Heart right ventricle (tissue), 16 donors: ENCODE measurements at places on chromosomes 2 and 18.

DNA sequence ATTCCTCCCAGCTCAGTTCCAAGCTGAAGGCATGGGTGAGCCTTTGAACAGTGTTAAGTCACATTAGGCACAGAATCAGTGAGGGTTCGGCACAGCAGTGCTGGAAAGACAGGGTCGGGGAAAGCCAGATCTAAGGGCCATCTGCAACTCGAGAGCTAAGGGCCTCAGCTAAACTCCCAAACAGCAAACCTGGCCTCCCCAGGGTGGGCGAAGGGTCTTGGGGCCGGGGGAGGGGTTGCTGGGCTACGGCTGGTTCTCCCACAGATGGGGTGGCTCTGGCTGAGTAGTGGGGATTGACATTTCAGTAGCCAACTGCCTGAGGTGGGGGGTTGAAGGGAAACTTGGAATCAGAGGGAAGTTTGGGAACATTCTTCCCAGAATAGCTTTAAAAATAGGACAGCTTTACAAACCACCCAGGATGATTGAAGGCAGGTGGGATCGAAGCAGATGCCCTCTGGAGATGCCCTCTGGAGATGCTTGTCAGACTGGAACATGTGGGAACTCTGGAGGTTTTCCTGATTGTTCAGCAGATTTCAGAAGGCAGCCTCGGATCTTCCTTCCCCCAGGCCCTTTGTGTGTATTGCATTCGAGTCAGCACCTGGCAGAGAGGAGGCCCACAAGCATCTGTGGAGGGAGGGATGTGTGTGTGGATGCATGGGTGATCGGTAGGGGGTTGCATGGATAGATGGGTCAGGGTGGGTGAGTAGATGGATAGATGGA lies 156.4 kb downstream of the SMAD7 start:
- no peak for DNase-seq

DNA sequence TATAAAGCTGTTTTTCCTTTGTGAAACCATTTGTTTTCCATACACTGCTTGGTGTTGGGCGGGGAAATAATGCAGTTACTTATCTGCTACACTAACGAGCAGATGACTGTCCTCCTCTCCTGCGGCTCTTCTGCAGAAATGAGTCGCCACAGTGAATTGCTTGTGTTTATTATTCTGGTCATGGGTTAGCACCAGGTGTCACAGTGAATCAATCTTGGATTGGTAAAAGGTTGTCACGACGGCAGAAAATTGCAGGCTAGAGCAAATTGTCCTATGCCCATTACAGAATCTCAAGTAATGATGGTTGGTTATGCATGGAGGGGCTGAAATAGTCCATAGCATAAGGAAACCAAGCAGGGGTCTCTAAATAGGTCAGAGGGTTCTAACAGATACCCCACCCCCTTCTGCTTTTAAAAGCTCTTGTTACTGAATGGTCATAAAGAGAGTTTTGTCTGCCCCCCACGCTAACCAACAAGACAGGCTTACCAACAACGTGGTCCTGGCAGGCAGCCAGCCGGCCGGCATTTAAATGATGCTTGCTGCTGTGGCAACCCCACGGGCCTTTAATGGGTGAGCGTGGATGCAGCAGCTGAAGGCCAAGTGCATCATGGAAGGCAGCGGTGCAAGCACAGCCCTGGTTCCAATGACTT lies 29.5 kb downstream of the RAB31 start:
- no peak for DNase-seq

GRCh38 chr18:54852780-54853675 lies 24.8 kb downstream of the RAB27B start:
- no peak for DNase-seq

DNA sequence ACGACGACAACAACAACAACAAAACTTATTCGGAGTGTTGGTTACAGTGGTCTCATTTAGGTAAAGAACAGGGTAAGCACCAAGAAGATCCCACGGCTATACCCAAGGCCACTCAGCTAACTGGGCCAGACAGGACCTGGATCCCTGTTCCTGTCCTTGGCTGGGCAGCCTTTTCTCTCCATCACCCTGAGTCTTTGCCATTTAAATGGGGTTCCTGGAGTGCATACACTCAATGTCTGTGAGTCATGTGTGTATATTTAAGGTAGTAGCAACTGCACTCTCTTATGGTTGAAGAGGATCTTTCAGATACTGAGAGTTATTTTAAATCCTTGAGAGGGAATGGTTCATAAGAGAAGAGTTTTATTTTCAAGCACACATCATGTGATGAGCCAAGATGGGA lies 35.3 kb downstream of the ADCYAP1 start:
- DNase-seq, result no peak

GRCh38 chr2:29780906-29781305 lies 140.5 kb downstream of the ALK start:
- no peak for DNase-seq

- no peak for DNase-seq
Observed at GRCh38 chr2:24907116-24907515, 12.9 kb downstream of the ADCY3 start.

- DNase-seq, result no peak
Observed at GRCh38 chr2:240164586-240164985, 24.1 kb upstream of the OTOS start.

DNA sequence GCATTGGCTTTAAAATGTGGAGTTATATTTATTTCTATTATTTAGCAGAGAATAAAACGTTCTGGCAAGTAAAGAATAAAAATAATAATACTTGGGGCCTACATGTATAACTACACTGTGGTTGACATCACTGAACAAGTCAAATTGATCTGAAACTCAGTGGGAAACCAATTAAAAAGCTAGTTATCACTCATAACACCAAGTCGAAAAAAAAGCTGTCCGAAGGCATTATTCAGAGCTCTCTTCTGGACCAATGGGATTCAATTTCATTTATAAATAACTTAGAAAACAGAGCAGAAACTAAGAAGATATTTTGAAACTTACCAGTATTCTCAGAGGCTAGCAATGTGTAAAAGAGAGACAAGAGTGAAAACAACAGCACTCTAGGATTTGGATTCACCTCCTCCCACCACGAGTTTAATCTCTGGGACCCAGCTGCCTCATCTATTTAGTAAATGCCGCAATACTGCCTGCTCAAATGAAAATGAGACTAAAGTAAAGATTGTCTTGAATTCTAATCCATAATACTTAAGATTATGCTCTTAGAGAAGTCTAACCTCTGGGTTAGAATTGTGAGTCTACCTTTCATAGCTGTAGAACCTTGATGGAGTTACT lies 128.4 kb downstream of the NBAS start:
- DNase-seq, result no peak

GRCh38 chr2:36965206-36965605 lies 1.1 kb downstream of the STRN start:
- DNase-seq, result no peak

GRCh38 chr2:201228271-201228911 lies 31.9 kb upstream of the CASP8 start:
- no peak for DNase-seq

- DNase-seq, result no peak
Observed at GRCh38 chr18:63949068-63949737, at the start of gene HMSD. Gene HMSD (plus strand): TSS chr18:63949301. CDS start chr18:63953456, 4,155 bp downstream.

GRCh38 chr2:32678825-32679224 lies 51.0 kb downstream of the TTC27 start:
- DNase-seq, result no peak

- no peak for DNase-seq
Observed at GRCh38 chr18:3605954-3606443, 156.0 kb downstream of the TGIF1 start.

DNA sequence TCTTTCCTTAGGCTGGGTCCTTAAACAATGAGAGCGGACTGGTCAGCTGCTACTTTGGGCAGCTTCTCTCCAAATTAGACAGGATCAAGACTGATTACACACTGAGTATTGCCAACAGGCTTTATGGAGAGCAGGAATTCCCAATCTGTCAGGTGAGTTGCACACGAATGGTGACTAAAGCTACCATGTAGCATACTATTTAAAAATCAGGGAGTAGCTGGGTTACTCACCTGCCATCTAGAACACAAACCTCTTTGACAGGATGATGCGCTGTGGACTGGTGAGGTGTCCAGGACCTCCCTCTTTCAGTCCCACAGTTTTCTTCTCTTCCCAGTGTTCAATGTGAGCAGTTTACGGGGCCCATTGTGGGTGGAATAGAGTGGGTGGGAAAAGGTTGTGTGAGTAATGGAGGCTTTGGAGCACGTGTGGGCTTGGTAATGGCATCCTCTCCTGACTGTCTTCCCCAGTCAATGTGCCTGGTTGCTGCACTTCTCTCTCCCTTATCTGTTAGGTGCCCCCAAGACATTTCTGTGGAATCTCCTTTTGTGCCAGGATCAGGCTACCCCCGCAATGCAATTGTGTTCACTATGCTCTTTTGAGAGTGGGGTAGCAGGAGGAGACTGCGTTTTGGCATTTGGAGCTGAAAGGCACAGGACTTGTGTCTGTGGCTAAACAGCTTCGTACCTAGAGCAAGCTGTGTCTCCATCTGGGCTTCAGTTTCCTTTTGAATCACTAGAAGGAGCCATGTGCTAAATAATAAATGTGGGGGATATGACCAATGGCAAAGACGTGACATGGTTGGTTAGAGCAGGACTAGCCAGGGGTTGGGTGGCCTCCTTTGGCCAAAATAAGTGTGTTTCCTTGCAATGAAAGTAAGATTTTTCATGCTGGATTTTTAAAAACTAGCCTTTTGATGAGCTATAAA lies 17.7 kb downstream of the SERPINB12 start:
- no peak for DNase-seq

- DNase-seq, result no peak
Observed at GRCh38 chr2:44389895-44390294, 28.1 kb downstream of the CAMKMT start.

- DNase-seq, result no peak
Observed at GRCh38 chr2:118387509-118387908, 299.2 kb downstream of the INSIG2 start.

DNA sequence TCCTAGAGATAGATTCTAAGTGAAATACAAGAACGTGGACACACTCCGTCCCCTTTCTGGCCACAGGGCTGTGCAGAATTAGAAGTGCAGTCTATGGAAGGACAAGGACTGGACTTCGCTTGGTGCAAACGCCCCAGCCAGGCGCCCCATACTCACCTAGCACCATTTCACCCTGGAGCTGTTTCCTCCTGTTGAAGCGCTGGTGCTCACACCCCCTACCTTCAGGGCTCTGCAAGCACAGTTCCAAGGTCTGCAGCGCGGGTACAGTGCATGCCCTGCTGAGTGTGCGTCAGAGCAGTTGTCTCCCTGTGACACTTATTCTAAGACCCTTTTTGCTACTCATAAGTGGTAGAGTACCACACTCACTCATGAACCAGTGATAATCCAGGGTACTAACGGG lies 3.0 kb downstream of the HPCAL1 start:
- DNase-seq, result no peak

DNA sequence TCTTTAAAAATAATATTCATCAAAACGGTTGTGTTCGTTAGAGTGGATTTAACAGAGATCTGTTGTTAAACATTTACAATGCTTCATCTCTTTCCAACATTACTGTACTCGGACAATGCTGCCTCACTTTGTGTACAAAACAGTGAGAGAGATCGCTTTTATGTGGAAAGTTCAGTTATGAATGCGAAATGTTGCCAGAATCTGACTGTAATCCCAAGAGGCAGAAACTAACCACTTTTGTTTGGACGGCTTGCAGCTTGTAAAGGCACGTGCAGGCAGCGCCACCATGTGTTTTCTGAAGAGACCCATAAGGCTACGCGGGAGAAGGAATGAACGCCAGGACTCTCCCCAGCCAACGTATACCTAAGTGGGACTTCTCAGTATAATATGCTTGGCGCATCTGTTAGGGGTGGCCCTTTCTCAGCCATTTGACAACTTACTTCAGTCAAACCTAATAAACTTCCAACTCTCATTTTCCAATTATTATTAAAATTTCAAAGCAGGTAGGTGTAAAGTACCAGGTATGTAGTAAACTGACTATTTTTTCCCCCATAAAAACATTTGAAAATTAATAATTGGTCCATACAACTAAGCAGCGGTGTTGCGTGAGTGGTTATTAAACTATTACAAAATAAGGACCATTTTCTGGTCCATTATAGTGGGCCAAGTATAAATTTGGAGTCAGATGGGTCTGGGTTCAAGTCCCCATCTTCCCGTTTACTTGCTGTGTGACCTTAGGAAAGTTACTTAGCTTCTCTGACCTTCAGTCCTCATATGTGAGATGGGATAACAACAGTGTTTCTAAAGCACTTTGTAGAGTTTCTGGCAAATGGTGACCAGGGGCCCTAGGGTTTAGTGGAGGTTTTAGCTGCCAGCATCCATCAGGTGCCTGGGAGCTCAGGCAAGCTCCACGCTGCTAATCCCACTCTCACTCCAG lies 5.6 kb upstream of the NAPG start:
- DNase-seq, result peak; percentile 88

DNA sequence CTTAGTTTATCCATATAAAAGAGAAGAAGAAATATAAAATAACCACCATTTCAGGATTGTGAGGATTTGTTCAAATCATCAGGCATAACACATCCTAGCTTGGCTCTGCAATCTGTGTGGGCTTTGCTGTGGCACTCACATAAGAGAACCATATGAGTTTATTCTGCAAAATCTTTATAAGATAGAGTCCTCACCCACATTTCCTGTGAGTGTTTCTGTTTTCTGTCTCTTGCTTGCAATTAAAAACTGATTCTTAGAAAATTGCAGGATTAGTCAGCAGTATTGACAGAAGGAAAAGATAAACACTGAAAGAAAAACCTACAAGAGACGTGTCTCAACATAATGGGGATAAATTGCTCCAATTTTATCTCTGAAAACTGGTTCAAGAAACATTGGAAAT lies 258.5 kb downstream of the RND3 start:
- DNase-seq, result no peak

GRCh38 chr18:73381016-73381698 lies 513.4 kb upstream of the NETO1 start:
- DNase-seq, result no peak

DNA sequence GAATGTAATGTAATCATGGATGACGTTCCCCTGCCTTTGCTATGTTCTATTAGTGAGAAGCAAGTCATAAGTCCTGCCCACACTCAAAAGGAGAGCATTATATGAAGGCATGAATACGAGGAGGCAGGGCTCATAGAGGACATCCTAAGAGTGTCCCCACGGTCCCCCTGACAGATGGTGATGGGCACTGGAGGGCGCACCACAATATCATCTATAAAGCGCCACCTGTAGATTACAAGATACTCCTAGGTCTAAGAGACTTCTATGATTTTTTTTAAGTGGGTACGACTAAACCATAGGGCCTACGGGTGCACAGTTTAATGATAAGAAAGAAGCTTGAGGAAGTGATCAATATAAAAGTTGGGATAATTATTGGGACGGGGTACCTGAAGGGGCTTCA lies 131.0 kb downstream of the PAX3 start:
- DNase-seq, result no peak

DNA sequence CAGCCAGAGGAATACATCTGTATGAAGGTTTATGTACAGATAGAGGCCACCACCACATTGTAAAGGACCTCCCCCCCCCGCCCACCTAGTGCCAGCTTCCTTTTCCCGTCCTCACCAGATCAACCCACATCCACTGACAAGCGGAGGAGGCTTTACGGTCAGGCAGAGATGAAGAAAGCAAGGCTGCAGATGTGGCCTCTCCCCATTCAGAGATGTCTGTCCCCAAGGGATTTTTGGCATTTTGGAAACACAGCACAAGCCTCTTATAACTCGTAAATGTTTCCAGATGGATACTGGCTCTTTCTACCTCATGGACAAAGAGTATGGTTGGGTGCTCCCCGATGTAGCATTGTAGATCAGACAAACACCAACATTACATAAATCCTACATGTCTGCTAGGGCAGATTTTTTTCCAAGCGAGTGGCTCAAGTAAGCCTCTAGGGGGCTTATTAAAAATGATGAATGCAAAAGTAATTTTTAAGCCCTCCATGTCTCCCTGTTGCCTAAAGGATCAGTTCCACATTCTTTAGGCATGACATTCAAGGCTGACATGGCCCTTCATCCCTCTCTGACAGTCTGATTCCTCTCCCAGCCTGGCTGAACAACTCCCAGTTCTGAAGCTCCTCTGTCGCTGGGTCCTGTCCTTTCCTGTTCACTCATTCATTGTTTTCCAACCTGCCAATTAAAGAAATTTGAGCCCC lies 11.7 kb downstream of the VIT start:
- no peak for DNase-seq
